T1000 (cell line): ENCODE measurements at places on chromosomes 11 and 22.

GRCh38 chr11:47234669-47235100 lies 13.9 kb downstream of the ACP2 start:
- DNase-seq = no peak

DNA sequence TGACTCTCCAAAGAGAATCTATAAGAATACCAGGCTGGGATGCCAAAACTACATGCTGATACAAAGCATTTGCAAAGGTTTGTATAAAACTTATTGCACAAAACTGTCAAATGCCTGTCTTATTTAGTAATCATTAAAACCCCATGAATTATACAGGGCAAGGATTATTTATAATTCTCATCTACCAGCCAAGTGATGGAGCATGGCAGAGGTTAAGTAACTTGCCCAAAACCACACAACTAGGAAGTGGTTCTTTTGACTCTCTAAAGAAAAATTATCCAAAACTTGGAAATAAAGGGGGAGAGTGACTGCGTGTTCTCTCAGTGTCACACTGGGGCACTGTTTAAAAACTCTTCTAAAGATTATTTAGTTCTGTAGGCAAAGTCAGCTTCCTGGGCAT lies 17.4 kb upstream of the CLMP start:
- DNase-seq = no peak

DNA sequence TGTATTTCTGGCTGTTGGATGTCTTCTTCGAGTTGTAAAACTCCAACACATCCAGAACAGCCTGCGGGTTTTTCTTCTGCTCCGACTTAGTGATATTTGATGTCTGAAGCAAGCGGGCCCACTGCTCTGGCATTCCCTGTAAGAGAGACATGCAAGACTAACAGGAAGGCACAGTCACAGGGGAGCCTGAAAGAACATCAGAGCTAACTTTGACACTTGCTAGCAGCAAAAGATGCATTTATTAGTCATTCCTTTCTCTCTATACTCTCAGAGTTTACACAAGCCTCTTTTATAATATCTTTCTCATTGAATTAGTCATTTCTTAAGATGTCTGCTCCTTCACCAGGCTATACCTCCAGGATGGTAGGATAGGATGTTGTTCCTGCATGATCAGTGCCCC lies 77.8 kb upstream of the GDPD4 start:
- no peak for DNase-seq

- no peak for DNase-seq
These were observed 645.6 kb upstream of the LUZP2 start for GRCh38 chr11:23851216-23851615.

GRCh38 chr11:91967026-91967690 lies 257.5 kb upstream of the FAT3 start:
- DNase-seq = no peak

DNA sequence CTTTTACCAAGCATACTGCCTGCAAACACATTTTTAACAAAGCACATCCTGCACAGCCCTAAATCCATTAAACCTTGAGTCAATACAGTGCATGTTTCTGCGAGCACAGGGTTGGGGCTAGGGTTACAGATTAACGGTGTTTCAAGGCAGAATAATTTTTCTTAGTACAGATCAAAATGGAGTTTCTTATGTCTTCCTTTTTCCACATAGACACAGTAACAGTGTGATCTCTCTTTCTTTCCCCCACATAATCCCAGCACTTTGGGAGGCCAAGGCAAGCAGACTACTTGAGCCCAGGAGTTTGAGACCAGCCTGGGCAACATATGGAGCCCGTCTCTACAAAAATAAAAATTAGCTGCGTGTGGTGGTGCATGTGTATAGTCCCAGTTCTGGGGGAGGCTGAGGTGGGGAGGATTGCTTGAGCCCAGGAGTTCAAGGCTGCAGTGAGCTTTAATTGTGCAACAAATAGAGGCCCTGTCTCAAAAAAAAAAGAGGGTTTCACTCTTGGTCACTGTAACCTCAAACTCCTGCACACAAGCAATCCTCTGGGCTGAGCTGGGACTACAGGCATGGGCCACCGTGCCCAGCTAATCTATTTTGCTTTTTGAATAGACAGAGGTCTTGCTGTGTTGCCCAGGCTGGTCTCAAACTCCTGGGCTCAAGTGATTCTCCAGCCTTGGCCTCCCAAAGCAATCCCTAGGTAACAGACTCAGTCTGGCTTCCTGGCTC lies 19.7 kb upstream of the SLC3A2 start:
- no peak for DNase-seq

DNA sequence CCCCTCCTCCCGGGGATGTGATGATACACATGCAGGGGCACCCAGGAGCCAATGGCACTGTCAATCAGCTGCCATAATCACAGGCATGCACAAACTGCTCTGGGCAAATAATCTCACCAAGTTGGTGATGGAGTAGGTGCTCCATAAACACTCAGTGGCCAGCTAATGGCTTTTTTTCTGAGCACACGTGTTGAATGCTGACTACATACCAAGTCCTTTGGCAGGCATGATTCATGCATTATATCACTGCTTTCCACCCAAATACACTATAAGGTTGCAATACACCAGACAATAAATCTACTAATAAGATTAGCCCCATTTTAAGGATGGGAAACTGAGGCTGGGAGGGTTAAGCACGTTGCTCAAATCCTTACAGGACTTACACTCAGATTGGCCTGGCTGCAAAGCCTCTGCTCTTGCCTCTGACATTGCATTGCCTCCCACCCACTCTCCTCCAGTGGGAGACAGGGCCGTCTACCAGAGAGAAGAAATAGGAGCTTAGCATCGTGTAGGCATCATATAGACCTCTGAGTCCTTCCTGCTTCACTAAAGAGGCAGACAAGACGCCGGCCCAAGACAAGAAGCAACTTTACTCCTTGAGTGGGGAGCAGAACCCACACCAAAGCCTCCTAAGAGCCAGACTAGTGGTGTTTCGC lies 32.7 kb upstream of the ACCSL start:
- no peak for DNase-seq

- DNase-seq = no peak
These were observed 38.1 kb upstream of the WNT11 start for GRCh38 chr11:76244316-76244851.

DNA sequence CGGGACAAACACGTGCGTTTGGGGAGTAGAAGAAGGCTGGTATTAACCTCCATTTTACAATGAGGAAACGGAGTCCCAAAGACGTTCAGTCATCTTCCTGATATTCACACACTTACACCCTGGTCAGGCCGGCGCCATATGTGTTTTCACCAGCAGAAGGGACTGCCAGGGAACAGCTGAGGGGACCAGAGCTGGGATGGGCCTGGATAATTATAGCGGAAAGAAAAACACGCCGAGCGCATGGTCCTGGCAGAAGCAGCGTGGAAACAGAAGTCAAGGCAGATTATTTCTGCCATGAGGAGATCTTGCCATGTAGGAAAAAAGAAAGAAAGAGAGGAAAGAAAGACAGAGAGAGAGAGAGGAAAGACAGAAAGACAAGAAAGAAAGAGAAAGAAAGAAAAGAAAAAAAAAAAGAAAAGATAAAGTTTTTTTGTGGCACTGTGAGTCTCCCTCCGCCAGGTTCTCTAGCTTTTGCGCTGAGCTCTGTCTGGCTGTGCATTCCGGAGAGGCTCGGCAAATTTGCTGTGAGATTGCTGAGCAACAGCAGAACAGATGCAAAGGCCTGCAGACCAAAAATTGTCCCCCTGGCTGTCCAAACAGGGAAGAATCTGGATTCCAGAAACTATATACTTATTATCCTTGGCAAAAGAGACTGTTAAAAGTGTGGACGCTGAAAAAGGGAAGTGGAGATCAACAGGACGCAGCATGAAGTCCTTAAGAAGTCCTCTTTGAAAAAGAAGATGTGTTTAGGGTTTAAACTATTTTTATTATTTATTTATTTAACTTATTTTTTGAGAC lies 1.3 kb upstream of the UCP2 start:
- no peak for DNase-seq

GRCh38 chr11:126732981-126733380 lies 267.6 kb downstream of the KIRREL3 start:
- DNase-seq = no peak

GRCh38 chr22:19167106-19167869 lies 11.2 kb downstream of the SLC25A1 start:
- no peak for DNase-seq

DNA sequence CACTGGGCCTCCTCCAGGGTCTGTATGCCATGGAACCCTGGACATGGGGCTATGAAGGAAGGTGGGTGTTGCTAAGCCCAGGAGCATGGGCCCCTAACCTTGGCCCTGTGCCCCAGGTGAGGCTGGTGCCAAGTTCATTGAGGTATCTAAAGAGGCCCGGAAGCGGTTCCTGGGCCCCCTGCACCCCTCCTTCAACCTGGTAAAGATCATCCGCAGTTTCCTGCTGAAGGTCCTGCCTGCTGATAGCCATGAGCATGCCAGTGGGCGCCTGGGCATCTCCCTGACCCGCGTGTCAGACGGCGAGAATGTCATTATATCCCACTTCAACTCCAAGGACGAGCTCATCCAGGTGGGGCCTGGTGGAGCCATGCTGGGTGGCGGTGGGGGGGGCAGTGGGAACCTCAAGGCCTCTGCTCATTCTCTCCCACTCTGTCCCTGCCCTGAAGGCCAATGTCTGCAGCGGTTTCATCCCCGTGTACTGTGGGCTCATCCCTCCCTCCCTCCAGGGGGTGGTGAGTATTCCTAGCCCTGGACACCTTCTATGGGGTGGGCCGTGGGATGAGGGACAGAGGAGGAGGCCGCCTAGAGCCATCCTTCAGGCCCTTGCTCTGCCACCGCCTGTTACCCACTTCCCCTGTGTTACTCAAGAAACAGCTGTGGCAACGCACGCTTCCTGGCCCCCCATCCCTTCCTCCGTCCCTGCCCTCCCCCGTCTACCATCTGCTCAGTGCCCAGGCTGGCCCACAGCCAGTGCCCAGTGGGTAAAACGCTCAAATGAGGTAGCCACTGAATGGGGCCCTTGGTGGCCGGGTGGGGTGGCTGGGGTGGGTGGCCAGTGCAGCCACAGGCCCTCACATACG lies 3.0 kb downstream of the PNPLA2 start:
- no peak for DNase-seq
